ENCODE measurements at places on chromosomes 13 and 19.
A peak's percentile ranks its signal among the peaks of the same experiment; 100 is the strongest.

GRCh38 chr13:30832845-30833332, 73.2 kb upstream of the MEDAG start:
- DNase-seq: peak; percentile 7

DNA sequence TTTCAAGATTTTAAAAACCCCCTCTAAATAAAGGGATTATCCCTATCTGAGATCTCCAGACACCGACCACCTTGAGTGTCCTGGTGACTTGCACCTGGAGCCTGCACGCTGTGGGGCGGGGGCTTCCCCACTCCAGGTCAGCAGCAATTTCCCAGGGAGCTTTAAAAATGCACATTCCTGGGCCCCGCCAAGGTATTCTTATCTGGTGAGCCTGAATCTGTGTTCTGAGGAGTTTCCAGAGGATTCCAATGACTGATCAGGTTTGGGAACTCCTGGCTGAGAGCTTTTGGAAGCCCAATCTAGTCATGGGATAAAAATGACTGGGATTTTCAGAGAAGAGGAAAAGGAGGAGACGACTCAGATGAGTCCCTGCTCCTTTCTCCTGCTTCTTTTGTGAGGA, 66.1 kb downstream of the FGF9 start:
- DNase-seq: no peak

GRCh38 chr13:71721104-71721503, 145.9 kb downstream of the DACH1 start:
- no peak for DNase-seq

DNA sequence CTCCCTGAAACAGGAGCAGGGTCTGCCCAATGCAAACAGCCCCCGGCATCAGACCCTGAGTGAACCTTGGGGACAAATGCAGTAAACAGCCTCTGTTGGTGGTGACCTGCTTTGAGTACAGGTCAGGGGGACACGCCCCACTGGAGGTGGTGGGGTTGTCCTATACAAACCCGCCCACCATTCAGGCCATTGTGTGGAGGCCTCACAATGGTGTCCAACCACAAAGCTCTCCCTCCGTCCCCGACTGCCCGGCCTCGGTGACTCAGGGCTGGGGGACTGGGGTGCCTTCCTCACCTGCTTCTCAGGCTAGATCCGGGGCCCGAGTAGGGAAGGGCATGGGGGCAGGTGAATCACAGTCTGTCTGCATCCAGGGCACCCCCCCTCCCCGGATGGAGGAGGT, 1.5 kb downstream of the MUC16 start:
- no peak for DNase-seq

- no peak for DNase-seq
These were observed 225.7 kb downstream of the LMO7 start for GRCh38 chr13:75861786-75862185.

DNA sequence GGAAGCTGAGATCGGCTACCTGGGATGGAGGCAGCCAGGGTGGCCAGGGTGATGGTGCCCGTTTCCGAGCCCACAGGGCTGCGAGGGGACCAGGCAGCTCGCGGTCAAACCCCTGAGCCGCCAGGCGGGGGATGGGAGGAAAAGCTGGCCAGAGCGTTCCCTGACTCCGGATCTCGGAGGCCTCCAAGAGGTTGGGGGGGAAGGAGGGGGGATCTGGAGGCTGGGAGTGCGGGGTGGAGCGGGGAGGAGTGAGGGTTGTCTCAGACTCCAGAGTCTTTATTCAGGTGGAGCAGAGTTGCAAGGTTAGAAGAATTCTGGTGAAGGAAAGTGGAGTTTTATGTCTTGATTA, 1.1 kb downstream of the CACNG7 start:
- DNase-seq: no peak

DNA sequence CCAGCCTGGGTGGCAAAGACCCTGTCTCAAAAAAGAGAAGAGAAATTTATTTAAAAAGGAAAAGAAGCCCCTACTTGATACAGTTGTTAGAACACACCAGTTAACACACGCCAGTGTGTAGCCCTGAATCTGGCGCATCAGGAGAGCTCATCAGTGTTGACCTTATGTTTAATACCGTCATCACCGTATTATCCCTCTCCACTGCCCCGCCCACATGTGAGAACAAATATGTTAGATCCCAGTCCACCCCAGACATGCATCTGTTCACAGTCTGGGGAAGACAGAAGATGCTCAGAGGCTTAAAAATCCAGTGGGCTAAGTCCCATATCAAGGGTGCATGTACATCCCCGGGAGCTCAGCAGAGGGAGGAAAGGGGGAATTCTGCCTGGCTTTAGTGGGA, 155.2 kb downstream of the DPF1 start:
- DNase-seq: no peak

GRCh38 chr13:42007844-42008243, 40.6 kb upstream of the DGKH start:
- no peak for DNase-seq

GRCh38 chr19:49889038-49889686, 7.5 kb downstream of the IL4I1 start:
- no peak for DNase-seq

DNA sequence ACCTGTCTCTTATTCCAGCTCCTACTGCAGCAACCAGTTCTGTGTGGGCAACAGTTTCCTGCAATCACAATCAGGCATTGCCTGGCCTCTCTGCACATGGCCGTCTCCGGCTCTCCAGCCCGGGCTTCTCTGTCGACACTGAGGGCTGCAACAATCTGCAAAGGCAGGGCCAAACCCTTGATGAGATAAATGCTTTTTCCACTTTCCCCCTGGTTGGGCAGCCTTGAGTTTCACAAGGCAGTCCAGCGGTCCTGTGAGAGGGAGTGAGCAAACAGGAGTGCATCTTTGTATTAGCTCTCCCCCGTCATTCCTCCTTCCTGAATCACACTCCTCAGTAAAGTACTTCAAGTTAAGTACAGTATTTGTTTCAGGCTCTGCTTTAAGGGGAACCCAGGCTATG, 40.7 kb upstream of the VWA8 start:
- no peak for DNase-seq

DNA sequence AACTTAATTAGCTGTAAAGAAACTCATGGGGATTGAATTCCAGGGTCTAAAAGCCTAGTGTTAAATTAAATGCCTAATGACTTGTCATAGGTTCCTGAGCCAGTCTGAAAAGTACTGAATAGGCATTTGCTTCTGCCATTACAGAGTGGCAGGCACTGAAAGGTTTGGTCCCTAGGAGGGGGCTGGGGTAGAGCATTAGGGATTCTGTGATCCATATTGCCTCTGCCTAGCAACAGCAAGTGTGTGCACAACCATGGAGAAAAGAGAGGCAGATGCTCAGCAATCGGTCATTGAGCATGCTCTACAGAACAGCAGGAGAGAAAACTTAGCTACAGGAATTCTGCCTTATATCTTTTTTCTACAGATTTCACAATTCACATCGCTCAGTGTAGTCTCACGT, 133.5 kb downstream of the TRPC4 start:
- DNase-seq: no peak

DNA sequence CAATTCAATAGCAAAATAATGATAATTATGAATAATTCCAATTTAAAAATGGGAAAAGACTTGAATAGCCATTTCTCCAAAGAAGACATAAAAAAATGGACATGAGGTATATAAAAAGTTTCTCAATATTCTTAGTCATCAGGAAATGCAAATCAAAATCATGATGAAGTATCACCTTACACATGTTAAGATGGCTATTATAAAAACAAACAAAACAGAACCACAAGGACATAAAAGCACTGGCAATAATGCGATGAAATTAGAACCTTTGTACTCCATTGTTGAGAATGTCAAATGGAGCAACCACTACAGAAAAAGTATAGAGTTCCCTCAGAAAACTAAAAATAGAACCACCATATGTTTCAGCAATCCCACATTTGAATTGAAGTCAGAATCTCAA, 1186.1 kb downstream of the SLITRK5 start:
- no peak for DNase-seq

DNA sequence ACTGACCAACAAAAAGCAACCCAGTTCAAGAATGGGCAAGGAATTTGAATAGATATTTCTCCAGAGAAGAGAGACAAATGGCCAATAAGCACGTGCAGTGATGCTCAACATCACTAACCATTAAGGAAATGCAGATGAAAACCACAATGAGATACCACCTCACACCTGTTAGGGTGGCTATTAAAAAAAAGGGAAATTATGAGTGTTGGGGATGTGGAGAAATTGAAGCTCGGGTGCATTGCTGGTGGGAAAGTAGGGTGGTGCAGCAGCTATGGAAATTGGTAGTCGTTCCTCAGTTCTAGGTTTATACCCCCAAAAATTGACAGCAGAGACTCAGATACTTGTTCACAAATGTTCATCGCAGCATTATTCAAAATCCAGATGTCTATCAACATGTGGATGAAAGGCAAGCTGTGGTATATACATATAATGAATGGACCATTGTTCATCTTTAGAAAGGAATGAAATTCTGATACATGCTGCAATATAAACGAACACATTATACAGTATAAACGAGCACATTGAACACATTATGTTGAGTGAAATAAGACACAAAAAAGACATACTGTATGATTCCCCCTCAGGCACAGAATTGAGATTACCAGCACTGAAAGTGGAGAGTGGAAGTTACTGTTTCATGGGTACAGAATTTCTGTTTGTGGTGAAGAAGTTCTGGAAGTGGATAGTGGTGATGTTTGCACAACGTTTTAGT, 927 bp downstream of the CHAMP1 start:
- no peak for DNase-seq

DNA sequence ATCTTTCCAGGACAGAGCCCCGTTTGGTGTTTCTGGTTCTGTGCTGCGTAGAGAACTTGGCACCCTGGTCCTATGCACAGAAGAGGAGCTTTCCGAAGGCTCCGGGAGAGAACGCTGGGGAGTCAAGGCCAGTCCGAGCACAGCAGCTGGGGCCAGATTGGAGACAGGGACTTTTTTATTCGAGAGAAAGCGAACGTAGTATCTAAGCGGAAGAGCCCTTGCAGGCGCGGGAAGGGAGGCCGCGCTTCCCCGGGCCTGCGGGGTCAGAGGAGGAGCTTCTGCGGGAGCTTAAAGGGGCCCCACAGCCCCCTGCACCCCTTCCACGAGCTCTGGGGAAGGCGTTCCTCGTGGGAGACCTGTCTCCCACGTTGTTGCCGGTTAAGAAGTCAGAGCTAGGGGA, 48.6 kb upstream of the ARHGEF7 start:
- DNase-seq: no peak
